ENCODE measurements at places on chromosomes 2 and 18.

- DNase-seq, result no peak
Measured at GRCh38 chr2:94984964-94985575, 40.4 kb upstream of the MAL start.

- DNase-seq, result no peak
Measured at GRCh38 chr2:196247976-196248280, 76.5 kb upstream of the STK17B start.

DNA sequence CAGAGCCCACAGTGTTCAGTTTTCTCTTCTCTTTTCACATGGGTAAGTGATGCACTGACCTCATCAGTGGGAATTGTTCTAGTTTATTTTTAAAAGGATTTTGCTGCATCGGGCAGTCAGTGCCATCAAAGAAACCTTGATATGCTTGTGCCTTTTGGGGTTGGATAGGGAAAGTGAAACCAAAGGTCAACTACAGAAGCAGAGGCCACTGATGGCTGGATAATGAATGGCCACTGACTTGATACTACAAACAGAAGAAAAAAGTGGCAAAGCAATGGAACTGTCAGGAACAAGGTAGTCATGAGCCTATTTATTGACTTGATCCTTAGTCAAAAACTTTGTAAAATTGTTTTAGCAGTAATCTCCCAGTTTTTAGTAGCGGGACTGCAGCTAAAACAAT lies 636.3 kb upstream of the ZEB2 start:
- no peak for DNase-seq

GRCh38 chr2:221973502-221973901 lies 325.3 kb downstream of the PAX3 start:
- DNase-seq, result no peak

- DNase-seq, result peak; percentile 77
Measured at GRCh38 chr2:171687287-171688128, at the start of gene DYNC1I2. DYNC1I2 (plus strand) TSS chr2:171687469; CDS start chr2:171690156, 2,687 bp downstream.

DNA sequence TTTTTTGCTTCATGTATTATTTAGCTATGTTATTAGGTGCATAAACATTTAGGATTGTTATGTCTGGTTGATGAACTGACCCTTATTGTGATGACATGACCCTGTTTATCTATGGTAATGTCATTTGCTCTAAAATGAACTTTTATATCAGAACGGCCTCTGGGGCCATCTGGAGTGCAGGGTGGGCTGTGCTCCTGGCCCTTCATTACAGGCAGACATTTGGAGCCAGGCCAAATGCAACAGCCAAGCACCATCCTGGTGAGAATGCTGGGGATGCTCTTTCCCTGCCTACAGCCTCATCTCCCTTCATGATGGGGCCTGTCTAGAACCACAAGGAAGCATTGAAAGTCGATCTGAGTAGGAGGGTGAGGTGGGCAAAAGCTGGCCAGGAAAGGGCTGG lies 38.0 kb downstream of the HJURP start:
- no peak for DNase-seq

- no peak for DNase-seq
Measured at GRCh38 chr2:33577668-33578067, 21.4 kb downstream of the FAM98A start.

- DNase-seq, result no peak
Measured at GRCh38 chr2:179005976-179006375, 44.0 kb downstream of the CCDC141 start.

- no peak for DNase-seq
Measured at GRCh38 chr18:44900627-44901026, 219.9 kb downstream of the SETBP1 start.

GRCh38 chr18:55240978-55241377 lies 281.7 kb upstream of the CCDC68 start:
- no peak for DNase-seq

- DNase-seq, result no peak
Measured at GRCh38 chr2:42099438-42100173, 51.8 kb downstream of the PKDCC start.

- DNase-seq, result peak; percentile 43
Measured at GRCh38 chr2:174332217-174332963, 2.4 kb upstream of the SP9 start.

GRCh38 chr2:230898713-230899091 lies 26.3 kb downstream of the GPR55 start:
- DNase-seq, result no peak

- DNase-seq, result no peak
Measured at GRCh38 chr2:43906448-43907109, 67.8 kb downstream of the ABCG8 start.
